ENCODE measurements at places on chromosomes 2 and 18. TPM values are rescaled to one million over a fixed set of nuclear protein-coding genes. Genes with fewer than 3 reads are reported as not detected.

- H3K4me3 ChIP-seq: no peak overlapping the region
- H3K27ac ChIP-seq: no peak overlapping the region
- H3K27me3 ChIP-seq: no peaks in the 10 kb centered on the region
- H3K36me3 ChIP-seq: no peaks in the 10 kb centered on the region
- H3K4me1 ChIP-seq: no peaks in the 10 kb centered on the region
These were observed 557 bp upstream of the DSG2 start for GRCh38 chr18:31497404-31497835.

GRCh38 chr2:104493698-104494097 is 360.2 kb upstream of the POU3F3 start:
- H3K27ac ChIP-seq: no peak overlapping the region
- H3K4me3 ChIP-seq: no peak overlapping the region
- H3K4me1 ChIP-seq: no peaks in the 10 kb centered on the region
- no peak for DNase-seq
- no peaks in the 10 kb centered on the region for H3K36me3 ChIP-seq

- H3K4me1 ChIP-seq: 0 out of 2 replicates have a peak, but pooled peaks cover 6% of the 10 kb centered on the region
- no peak for DNase-seq
- no peaks in the 10 kb centered on the region for H3K36me3 ChIP-seq
- no peak overlapping the region for H3K4me3 ChIP-seq
- no peak overlapping the region for H3K27ac ChIP-seq
- H3K27me3 ChIP-seq: no peaks in the 10 kb centered on the region
These were observed 76.2 kb downstream of the ATAD2B start for GRCh38 chr2:23850564-23851256.

LRP1B gene
- not detected for total RNA-seq

DNA sequence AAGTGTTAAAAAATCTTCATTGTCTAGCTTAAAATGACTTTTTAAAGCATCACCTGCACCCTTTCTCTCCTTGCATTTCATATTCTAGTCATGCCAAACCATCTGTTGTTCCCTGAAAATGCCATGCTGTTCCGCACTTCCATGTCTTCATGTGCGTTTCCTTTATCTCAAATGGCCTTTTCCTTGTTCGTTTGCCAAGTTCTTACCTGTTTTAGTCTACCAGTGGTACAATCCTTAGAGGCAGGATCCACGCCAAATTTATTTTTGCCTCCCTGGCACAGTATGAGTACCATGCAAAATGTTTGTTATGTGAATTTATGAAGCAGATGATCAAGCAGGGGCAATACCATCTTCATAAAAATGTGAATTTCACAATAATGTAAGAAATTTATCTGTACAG is 37.0 kb downstream of the TMEFF2 start:
- no peak overlapping the region for H3K27ac ChIP-seq
- 0 out of 2 replicates have a peak, but pooled peaks cover 1% of the 10 kb centered on the region for H3K27me3 ChIP-seq
- no peak for DNase-seq
- no peaks in the 10 kb centered on the region for H3K36me3 ChIP-seq

- no peak overlapping the region for H3K27ac ChIP-seq
- H3K36me3 ChIP-seq: peaks cover 9% of the 10 kb centered on the region
- H3K4me3 ChIP-seq: no peak overlapping the region
- peaks cover 33% of the 10 kb centered on the region for H3K4me1 ChIP-seq
These were observed 35.7 kb downstream of the ODC1 start for GRCh38 chr2:10412380-10412779.

CFAP53 gene
- total RNA-seq: not detected

HOXD9 gene
- total RNA-seq: 2.2 TPM

C2orf66 gene
- total RNA-seq: not detected

GRCh38 chr2:181311837-181312236 is 145.3 kb upstream of the ITGA4 start:
- H3K27ac ChIP-seq: no peak overlapping the region
- no peak overlapping the region for H3K4me3 ChIP-seq
- H3K4me1 ChIP-seq: peaks cover 10% of the 10 kb centered on the region
- H3K36me3 ChIP-seq: no peaks in the 10 kb centered on the region
- no peaks in the 10 kb centered on the region for H3K27me3 ChIP-seq

MROH2A gene
- not detected for total RNA-seq

SH3BP4 gene
- 86.9 TPM for total RNA-seq
